ENCODE measurements at places on chromosomes 3 and 15.

- no peaks in the 10 kb centered on the region for H3K4me1 ChIP-seq
- no peaks in the 10 kb centered on the region for H3K27me3 ChIP-seq
- H3K27ac ChIP-seq, result no peak overlapping the region
- no peak for DNase-seq
- no peaks in the 10 kb centered on the region for H3K36me3 ChIP-seq
These were observed 754.1 kb downstream of the NR2F2 start for GRCh38 chr15:97084650-97085049.

DNA sequence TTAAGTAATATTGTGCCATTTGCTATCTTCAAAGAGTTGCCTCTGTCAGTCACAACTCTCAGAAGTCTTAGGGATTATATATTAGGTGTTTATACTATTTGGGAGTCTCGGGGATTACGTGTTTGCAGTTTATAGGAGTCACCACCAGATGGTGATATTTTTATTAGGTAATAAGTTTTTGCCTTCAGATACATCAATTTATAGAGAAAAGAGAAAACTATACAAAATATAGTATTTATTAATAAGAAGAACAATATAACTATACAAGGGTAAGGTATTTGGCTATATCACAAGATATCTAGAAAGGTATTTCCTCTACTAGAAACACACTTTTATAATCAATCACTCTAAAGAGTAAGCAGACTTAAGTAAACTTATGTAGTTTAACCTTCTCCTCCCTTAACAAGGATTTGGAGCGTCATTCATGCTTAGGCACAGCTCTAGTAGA, 10.7 kb upstream of the DHX36 start:
- no peak overlapping the region for H3K4me3 ChIP-seq
- no peaks in the 10 kb centered on the region for H3K4me1 ChIP-seq
- no peak for DNase-seq

DNA sequence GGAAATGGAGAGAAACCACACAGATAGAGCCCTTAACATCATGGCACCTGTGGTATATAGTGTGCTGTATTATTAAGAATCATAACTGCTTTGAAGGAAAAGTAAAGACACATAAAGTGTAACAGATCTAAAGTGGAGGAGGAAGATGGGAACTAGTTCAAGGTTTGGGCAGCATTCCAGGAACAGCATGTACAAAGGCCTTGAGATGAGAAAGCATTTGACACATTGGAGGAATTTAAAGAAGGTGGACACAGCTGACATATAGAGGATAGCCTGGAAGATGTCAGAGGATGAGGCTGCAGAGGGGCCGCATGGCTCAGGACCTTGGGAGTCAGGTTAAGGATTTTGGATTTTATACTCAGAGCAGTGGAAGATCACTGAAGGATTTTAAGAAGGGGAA, 39.0 kb downstream of the LRTM1 start:
- peaks cover 49% of the 10 kb centered on the region for H3K4me1 ChIP-seq
- no peaks in the 10 kb centered on the region for H3K27me3 ChIP-seq
- H3K36me3 ChIP-seq, result no peaks in the 10 kb centered on the region

DNA sequence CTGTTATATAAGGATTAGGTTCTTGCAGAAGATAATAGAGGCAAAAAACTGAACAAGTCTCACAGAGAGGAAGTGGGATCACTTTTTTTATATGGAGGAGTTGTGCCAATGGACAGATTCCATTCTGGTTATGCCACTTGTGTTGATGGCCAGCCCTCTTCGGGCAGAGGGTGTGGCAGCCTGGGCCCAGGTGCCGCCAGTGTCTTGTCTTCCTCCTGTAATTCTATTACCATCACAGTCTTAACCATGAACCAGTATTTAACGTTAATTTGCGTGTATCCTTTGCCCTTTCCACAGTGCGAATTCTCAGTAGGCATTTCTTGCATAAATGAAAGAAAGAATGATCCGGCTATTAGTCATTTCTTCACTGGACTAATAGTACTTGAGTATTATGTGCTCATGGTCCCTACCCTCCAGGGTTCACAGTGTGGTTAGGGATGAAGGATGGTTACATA, 7.0 kb upstream of the USP4 start:
- H3K36me3 ChIP-seq, result no peaks in the 10 kb centered on the region
- peak overlapping the region; percentile 92 for H3K27ac ChIP-seq
- no peak overlapping the region for H3K4me3 ChIP-seq
- H3K4me1 ChIP-seq, result no peaks in the 10 kb centered on the region
- H3K27me3 ChIP-seq, result no peaks in the 10 kb centered on the region

- no peak overlapping the region for H3K27ac ChIP-seq
- H3K36me3 ChIP-seq, result no peaks in the 10 kb centered on the region
- H3K4me1 ChIP-seq, result no peaks in the 10 kb centered on the region
- no peak overlapping the region for H3K4me3 ChIP-seq
- no peak for DNase-seq
These were observed 68.7 kb downstream of the IL12A start for GRCh38 chr3:160057331-160057730.

GRCh38 chr15:69665641-69666111, 213.1 kb downstream of the RPLP1 start:
- H3K4me3 ChIP-seq, result no peak overlapping the region
- DNase-seq, result no peak
- H3K27me3 ChIP-seq, result no peaks in the 10 kb centered on the region
- no peaks in the 10 kb centered on the region for H3K36me3 ChIP-seq
- H3K27ac ChIP-seq, result no peak overlapping the region

- H3K4me1 ChIP-seq, result no peaks in the 10 kb centered on the region
- no peak overlapping the region for H3K27ac ChIP-seq
- no peak for DNase-seq
These were observed 522.4 kb upstream of the ADAMTS9 start for GRCh38 chr3:65210026-65210814.

- peaks cover 15% of the 10 kb centered on the region for H3K4me1 ChIP-seq
- peak overlapping the region; percentile 76 for H3K4me3 ChIP-seq
These were observed 411 bp upstream of the EIF2B5 start for GRCh38 chr3:184134746-184135148.

DNA sequence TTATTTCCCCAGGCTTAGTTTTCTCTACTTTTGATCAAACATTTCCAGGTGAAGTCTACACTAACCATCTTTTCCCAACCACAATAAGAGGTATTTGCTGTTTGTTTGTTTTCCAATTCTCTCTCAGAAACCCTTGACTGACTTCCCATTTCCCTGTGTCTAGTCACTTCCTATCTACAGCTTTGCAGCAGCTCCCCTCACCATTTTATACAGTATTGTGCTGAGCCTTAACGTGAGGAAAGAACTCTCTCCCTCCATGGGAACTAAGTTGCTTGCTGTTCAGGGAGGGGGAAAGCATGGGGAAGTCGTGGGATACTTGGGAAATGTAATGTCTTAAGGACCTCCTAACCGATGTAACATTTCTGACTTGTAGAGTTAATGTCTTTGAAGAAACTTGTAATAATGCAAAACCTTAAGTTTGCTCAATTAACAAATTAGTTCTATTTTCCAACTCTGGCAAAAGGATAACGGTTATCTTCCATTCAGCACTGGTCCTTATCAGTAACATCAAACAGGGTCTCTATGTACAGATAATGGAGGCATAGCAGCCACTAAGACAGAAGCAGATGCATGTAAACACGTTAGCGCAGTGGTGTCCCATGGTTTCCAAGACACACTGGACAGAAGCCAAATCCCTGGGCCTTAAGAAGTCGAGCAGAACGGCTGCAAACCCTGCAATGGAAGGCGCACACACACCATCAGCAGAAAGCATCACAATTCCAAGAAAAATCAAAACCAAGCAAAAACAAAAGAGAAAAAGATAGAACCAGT, 39.7 kb downstream of the NPTN start:
- no peak overlapping the region for H3K27ac ChIP-seq
- H3K36me3 ChIP-seq, result no peaks in the 10 kb centered on the region

- no peaks in the 10 kb centered on the region for H3K27me3 ChIP-seq
- H3K4me1 ChIP-seq, result peaks cover 38% of the 10 kb centered on the region
- H3K27ac ChIP-seq, result peak overlapping the region; percentile 38
- H3K4me3 ChIP-seq, result no peak overlapping the region
These were observed 491.6 kb upstream of the TPRG1 start for GRCh38 chr3:188680189-188680588.

- no peaks in the 10 kb centered on the region for H3K4me1 ChIP-seq
- H3K4me3 ChIP-seq, result no peak overlapping the region
- H3K36me3 ChIP-seq, result no peaks in the 10 kb centered on the region
- no peaks in the 10 kb centered on the region for H3K27me3 ChIP-seq
- DNase-seq, result no peak
These were observed 9.1 kb downstream of the CCR4 start for GRCh38 chr3:32960404-32961170.

- H3K36me3 ChIP-seq, result no peaks in the 10 kb centered on the region
- no peaks in the 10 kb centered on the region for H3K27me3 ChIP-seq
- H3K27ac ChIP-seq, result no peak overlapping the region
- H3K4me1 ChIP-seq, result no peaks in the 10 kb centered on the region
- H3K4me3 ChIP-seq, result no peak overlapping the region
These were observed 3.5 kb upstream of the CLRN1 start for GRCh38 chr3:150975992-150976368.

DNA sequence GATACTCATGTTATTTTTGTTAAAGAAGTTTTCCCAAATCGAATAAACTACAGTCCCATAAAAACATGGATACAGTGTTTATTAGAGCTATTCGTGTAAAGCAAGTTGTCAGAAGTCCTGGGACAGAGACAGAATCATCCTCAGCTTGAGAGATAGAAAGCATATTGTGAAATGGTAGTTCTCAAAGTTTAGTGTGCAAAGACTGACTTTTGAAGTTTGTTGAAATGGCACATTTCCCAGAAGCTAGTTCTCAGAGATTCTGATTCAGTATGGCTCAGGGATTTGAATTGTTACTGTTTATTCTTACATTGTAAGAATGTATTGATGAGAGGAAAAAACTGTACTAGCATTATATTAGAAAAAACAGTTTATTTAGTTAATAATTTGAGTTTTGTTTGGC, 22.1 kb downstream of the GABRR3 start:
- no peak for DNase-seq
- no peak overlapping the region for H3K27ac ChIP-seq
- H3K27me3 ChIP-seq, result no peaks in the 10 kb centered on the region
- H3K36me3 ChIP-seq, result no peaks in the 10 kb centered on the region
- H3K4me3 ChIP-seq, result no peak overlapping the region
- H3K4me1 ChIP-seq, result no peaks in the 10 kb centered on the region

DNA sequence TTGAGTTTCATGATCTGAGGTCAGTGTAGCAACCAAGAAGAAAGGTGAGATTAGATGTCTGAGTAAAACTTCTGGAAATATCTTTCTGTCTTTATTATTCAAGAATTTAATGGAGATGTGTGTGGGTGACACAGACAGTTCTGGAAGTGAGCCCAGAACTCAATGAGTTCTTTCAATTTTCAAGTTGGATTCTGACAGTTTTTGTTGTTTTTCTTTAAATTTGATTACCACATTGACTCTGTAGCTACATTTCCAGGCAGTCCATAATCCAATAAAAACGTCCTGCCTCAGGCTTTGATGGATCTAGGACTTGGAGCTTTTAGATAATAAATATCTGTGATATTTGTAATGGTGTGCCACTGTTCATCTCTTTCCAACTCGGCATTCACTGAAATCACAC, 3.9 kb upstream of the PARP14 start:
- DNase-seq, result no peak
- H3K36me3 ChIP-seq, result no peaks in the 10 kb centered on the region
- H3K27me3 ChIP-seq, result no peaks in the 10 kb centered on the region
- peaks cover 18% of the 10 kb centered on the region for H3K4me1 ChIP-seq

GRCh38 chr15:91609966-91610365, 243.5 kb upstream of the SLCO3A1 start:
- H3K27me3 ChIP-seq, result no peaks in the 10 kb centered on the region
- no peak for DNase-seq
- H3K27ac ChIP-seq, result no peak overlapping the region

DNA sequence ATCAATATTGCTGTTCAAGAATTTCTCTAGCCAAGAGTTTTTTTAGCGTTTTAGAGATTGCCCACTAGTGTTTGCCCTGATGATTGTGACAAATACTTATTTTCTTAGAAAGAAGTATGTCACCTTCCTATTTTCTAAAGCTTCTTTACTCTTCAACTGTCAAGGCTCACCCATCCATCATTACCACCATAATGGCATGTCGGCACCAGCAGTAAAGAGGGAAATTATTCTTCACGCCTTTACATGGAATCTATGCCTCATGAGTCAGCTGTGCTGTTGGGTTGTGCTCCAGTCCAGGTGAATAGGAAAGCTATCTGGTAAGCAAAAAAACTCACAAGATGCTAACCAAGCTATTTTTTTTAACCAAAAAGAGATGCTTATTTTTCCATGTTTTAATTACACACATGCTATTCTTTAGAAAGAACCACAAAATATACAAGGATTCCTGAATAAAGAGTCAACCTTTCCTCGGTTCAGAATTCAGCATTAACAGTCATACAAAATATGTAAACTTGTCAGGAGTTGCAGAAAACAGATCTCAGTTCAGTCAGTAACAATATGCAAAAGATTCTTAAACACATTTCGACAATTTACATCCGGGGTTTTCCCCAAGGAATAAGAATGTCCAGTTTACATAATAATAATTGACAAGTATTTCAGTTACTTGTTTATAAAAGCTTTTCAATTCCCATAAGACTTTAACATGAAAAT, 128.0 kb downstream of the ATP8B4 start:
- DNase-seq, result no peak
- H3K27me3 ChIP-seq, result no peaks in the 10 kb centered on the region
- no peaks in the 10 kb centered on the region for H3K36me3 ChIP-seq

GRCh38 chr3:33860373-33861050, 62.1 kb downstream of the PDCD6IP start:
- no peak overlapping the region for H3K27ac ChIP-seq
- no peaks in the 10 kb centered on the region for H3K27me3 ChIP-seq
- no peak overlapping the region for H3K4me3 ChIP-seq
- no peaks in the 10 kb centered on the region for H3K4me1 ChIP-seq
- DNase-seq, result no peak

- H3K27ac ChIP-seq, result peak overlapping the region; percentile 76
- peaks cover 42% of the 10 kb centered on the region for H3K4me1 ChIP-seq
- H3K4me3 ChIP-seq, result no peak overlapping the region
- H3K36me3 ChIP-seq, result no peaks in the 10 kb centered on the region
- no peaks in the 10 kb centered on the region for H3K27me3 ChIP-seq
- no peak for DNase-seq
These were observed 45.0 kb downstream of the MYO5A start for GRCh38 chr15:52483707-52484106.

DNA sequence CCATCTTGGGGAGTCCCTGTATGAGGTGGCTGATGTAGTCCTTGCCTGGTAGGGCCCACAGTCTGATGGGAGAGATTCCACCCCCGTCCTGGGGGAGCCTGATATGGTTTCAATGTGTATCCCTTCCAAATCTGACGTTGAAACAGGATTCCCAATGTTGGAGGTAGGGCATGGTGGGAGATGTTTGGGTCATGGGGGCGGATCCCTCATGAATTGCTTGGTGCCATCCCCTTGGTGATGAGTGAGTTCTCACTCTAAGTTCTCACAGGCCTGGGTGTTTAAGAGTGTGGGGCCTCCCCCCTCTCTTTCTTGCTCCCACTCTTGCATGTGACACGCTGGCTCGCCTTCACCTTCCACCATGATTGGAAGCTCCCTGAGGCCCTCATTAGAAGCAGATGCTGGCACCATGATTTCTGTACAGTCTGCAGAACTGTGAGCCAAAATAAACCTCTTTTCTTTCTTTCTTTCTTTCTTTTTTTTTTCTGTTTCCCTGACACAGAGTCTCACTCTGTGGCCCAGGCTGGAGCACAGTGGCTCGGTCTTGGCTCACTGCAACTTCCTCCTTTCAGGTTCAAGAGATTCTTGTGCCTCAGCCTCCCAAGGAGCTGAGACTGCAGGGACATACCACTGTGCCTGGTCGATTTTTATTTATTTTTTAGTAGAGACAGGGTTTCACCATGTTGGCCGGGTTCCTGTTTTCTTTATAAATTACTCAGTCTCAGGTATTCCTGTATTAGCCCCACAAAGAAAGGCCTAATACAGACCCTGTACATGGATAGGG, 28.6 kb downstream of the ITGA11 start:
- H3K36me3 ChIP-seq, result no peaks in the 10 kb centered on the region
- H3K27ac ChIP-seq, result no peak overlapping the region
- no peaks in the 10 kb centered on the region for H3K4me1 ChIP-seq
- DNase-seq, result no peak
- no peaks in the 10 kb centered on the region for H3K27me3 ChIP-seq

Measured in gastrocnemius medialis (tissue), 4 donors.